Activated CD4-positive, alpha-beta T cell treated with anti-CD3 and anti-CD28 coated beads, Interleukin-2, amount 10 ng/mL, durations not matched to agents 24 days and 14 days (primary cell): ENCODE measurements at places on chromosomes 5 and 9. TPM values are rescaled to one million over a fixed set of nuclear protein-coding genes. Genes with fewer than 3 reads are reported as not detected.

CLIC3 gene
- total RNA-seq = not detected in 2 replicates

- no peak for DNase-seq
Observed at GRCh38 chr5:82109013-82109412, 137.2 kb downstream of the ATG10 start.

DNA sequence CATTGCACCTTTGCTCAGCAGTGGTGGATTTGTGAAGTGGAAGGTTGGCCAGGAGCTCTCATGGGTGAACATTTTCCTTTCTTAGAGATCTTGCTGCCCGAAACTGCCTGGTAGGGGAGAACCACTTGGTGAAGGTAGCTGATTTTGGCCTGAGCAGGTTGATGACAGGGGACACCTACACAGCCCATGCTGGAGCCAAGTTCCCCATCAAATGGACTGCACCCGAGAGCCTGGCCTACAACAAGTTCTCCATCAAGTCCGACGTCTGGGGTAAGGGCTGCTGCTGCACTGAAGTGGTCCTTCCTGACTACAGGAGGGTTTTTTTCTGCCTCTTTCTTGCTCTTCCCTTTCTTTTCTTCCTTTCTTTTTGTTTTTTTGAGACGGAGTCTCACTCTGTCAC is 21.8 kb downstream of the QRFP start:
- DNase-seq = no peak

DNA sequence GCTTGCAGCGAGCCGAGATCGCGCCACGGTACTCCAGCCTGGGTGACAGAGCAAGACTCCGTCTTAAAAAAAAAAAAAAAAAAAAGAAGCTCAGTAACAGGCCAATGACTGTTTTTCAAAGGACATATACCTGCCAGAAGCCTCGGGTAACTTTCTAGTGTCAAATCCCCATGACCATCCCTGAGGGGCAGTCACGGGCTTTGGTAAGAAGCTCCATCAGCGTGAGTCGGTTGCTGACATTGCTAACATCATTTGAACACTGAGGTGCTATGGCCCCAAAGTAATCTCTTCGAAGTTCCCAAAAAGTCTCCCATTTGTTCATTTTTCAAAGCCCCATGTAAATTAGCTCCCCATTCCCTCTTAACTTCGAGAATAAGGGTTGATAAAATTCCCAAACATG is 11.6 kb downstream of the NAIP start:
- peak; percentile 36 for DNase-seq

DNA sequence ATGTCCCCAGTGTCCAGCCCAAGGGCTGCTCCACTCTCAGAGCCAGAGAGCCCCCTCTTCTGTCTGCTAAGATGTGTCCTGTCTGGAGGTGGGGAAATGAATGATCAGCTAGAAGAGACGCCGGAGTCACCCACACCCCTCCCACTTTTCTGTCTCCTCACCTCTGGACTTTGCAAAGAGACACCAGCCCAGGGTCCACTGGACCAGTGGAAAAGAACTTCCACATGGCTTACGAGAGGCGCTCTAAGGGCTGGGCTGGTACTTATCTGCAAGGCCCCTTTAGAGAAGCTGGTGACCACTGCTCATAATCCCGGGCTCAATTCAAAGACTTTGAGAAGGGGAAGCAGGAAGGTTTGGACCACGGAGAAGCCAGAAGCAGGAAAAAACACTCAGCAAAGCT is 9.2 kb downstream of the NR5A1 start:
- DNase-seq = no peak

- DNase-seq = no peak
Observed at GRCh38 chr5:32042551-32042961, 131.6 kb downstream of the GOLPH3 start.

- DNase-seq = peak; percentile 93
Observed at GRCh38 chr5:177426566-177427210, at the start of gene GRK6. TSS of gene GRK6 (plus strand) at chr5:177426676. CDS start at chr5:177426846, 170 bp downstream.

GRCh38 chr5:155507363-155507762 is 493.8 kb downstream of the KIF4B start:
- DNase-seq = no peak

DNA sequence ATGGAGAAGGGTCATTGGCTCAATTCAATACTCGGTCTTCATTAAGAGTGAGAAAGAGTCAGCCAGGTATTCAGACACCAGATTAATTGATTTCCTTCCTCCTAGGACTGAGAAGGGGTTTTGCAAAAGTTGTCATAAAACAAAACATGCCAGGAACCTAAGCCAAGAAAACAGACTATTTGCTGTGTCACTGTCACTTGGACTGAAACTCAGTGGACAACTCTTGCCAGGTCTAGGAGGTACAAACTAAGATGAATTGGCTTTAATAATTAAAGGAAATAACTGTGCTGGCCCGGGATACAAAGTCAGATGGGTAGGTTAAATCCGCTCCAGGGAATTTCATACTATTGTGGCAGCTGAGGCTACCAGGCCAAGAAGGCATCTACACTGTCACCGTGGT is 71.1 kb upstream of the TBC1D9B start:
- no peak for DNase-seq
